Stimulated activated CD4-positive, alpha-beta T cell treated with anti-CD3 and anti-CD28 coated beads, Interleukin-4, amount 100 ng/mL, for 1 hour (primary cell): ENCODE measurements at places on chromosomes 3 and 15.
A peak's percentile ranks its signal among the peaks of the same experiment; 100 is the strongest.

- DNase-seq = no peak
Observed at GRCh38 chr3:197847866-197848401, 56.9 kb downstream of the LRCH3 start.

DNA sequence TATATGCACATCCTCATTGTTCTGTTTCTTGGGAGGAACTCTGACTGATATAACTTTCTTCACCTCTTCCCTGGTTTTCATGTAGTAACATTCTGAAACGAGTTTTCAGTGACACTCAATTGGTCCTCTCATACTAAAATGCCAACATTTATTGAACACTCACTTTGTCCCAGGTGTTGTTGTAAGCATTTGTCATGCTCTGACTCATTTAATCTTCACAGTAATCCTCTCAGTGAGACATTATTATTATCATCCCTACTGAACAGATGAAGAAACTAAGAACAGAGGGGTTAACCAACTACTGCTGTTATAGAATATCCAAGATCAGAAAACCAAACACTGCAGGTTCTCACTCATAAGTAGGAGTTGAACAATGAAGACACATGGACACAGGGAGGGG is 94.1 kb upstream of the MRPL3 start:
- DNase-seq = no peak

DNA sequence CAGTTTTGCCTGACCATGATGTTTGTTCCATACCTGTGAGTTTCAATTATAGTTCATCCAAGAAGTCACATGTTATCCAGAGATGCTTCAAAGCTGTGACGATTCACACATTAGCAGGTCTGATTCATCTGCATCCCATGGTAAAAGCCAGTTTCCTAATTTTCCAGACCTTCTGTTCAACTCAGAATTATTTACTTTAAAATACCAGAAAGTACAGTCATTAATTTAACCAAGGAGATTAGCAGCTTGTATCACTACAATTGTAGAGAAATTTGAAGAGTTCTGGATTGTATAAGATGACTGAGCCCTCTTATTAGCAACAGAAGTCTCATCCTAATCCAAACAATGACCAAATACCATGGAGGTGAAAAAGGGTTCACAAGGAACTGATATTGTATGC is 76.1 kb upstream of the THBS1 start:
- no peak for DNase-seq

GRCh38 chr3:55854494-55854893 is 367.4 kb upstream of the WNT5A start:
- DNase-seq = no peak

DNA sequence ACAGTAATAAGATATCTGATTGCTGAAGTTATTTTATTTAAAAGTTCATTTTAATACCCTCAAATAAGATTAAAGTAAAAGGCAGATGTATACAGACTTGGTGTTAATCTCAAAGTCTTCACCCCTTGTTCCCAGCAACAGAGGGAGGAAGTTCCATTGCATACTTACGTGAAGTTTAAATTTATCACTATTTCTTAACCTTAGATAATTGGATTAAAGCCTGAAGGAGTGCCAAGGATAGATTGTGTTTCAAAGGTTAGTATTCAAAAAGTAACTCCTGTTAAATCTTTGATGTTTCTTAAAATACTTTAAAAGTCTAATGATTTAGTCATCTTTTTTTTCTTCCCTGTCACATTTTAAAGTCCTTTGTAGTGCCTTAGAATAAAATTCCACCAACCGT is 39.3 kb downstream of the ATP1B3 start:
- no peak for DNase-seq

DNA sequence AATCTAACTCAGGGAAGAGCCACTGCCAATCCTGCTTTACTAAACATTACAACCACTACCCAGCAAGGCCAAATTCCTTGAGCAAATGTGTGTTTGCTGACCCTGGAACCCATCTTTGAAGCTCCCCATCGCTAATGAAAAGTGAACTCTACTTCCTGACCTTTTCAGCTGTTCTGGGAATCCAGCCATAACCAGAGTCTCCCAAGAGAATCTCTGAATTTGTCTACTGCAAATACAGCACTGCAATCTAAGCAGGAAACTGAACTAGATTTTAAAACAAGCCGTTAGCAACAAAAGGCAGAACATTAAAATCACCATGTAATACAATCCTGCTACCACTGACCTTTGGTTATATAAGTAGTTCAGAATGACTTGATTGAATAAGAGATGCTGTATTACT is 309.2 kb downstream of the MAGI1 start:
- no peak for DNase-seq

DNA sequence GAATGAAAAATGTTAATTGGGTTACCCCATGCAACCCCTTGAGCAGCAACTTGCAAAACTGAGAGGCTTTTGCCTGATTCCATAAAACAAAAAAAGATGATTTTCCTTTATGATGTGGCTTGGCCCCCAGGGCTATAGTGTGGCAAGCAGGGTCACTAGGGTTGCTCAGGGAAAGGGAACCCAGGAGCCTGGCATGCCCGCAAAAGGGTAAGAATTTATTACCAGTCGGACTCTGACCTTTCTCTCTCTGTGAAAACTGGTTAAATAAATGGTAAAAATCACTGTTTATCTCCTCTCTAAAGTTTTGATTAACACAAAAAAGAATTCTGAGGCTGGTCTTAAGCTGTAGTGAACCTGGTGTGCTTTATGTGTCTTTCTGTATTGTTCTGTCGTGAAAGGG is 37.7 kb upstream of the SEC61A1 start:
- DNase-seq = no peak

- DNase-seq = no peak
Observed at GRCh38 chr3:84961521-84962255, 2.9 kb downstream of the CADM2 start.

- no peak for DNase-seq
Observed at GRCh38 chr15:59830098-59830497, 141.0 kb upstream of the BNIP2 start.

DNA sequence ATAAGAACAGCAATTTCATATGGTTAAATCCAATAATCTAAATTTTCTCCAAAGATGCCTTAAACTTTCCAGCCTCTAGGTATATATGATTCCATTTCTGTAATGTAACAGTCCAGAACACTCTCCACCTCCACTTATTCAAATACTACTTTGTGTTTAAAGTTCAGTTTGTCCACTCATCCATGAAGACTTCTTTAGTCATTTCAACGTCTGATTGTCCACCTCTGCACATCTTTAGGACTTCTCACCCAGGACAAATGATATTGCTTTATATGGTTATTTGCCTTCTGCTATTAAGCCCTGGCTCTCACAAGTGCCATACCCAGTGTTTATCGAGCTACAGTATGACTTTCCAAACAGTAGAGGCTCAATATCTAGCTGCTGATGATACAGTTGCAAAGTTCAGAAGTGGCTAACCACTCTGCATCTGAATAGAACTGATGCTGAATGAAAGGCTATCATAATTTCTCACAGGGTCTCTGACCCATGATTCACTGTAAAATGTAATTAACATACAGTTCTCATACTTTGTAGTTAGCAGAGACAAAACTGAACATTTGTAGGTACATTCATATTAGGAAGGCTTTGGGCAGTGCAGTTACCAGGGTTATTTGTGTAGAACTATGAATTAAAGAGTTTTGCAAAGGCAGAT is 93.7 kb upstream of the MBNL1 start:
- no peak for DNase-seq

DNA sequence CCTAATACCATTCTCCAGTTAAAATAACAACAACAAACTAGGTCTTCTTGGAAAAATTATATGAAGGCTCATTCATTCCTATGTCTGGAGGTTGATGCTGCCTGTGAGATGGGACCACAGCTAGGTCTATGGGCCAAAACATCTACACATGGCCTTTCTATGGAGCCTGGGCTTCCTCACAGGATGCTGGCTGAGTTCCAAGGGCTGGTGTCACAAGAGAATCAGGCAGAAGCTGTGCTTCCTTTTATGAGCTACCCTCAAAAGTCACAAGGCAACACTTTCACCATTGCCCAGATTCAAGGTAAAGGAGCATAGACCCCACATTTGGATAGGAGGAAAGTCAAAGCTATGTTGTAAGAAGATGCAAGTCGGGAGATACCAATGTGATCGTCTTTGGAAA is 4.6 kb upstream of the RTP2 start:
- no peak for DNase-seq

GRCh38 chr3:66138336-66139313 is 82.2 kb upstream of the SLC25A26 start:
- DNase-seq = no peak

GRCh38 chr15:39281094-39281493 is 299.8 kb upstream of the THBS1 start:
- no peak for DNase-seq

GRCh38 chr3:184335661-184336546 is 1.5 kb upstream of the FAM131A start:
- DNase-seq = peak; percentile 89

DNA sequence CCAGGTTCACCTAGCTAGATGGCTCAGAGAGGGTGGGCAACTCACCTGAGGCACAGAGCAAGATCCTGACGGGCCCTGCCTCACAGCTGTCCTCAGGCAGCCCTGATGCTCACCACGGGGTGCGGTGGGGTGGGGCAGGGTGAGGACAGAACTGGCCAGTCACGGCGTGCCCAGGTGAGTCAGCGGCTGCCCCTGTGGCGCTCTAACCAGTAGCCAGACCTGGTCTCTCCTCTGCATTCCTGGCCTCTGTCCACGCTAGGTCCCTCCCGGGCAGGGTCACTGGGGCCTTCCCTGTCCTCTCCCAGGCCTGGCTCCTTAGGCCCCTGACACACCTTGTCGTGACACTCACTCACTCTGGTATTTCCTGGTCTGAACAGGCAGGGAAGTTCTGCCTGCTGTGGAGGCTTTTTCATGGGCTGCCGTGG is 901 bp downstream of the ALS2CL start:
- no peak for DNase-seq

GRCh38 chr3:152389316-152389934 is 120.7 kb downstream of the MBNL1 start:
- no peak for DNase-seq

DNA sequence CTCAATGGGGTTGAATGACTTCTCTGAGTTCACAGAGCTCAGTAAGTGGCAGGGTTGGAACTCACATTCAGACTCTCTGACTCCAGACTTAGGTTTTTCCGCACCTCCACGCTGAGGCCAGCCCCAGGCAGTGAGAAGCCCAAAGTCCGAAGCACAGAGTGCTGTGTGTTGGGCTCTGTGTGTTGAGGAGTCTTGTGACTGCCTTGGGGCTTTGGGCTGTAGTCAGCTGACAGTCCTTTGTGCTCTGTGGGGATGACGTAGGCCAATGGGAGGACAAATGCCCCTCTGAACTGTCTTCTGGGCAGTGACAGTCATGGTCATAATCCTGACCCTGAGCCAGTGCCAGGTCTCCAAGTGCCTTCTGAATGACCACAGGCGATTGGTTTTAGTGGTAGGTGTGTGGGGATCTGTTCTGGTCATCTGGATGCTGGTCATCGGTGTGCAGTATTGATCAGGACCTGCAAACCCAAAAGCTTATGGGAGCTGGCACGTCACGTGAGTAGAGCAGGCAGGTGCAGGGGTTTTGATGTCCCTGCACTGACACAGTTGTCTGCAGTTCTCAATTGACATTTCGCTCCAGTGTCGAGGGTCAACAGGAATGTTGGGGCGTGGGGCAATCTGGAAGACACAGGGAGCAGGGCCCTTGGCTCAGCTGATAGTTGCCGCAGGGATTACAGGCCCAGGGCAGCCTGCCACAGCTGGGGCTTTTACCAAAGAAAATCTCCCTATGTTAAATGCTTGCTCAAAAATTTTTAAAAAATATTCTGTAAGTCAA is 45.3 kb downstream of the CAPN3 start:
- no peak for DNase-seq

GRCh38 chr15:67114846-67115585 is 49.6 kb downstream of the SMAD3 start:
- no peak for DNase-seq

DNA sequence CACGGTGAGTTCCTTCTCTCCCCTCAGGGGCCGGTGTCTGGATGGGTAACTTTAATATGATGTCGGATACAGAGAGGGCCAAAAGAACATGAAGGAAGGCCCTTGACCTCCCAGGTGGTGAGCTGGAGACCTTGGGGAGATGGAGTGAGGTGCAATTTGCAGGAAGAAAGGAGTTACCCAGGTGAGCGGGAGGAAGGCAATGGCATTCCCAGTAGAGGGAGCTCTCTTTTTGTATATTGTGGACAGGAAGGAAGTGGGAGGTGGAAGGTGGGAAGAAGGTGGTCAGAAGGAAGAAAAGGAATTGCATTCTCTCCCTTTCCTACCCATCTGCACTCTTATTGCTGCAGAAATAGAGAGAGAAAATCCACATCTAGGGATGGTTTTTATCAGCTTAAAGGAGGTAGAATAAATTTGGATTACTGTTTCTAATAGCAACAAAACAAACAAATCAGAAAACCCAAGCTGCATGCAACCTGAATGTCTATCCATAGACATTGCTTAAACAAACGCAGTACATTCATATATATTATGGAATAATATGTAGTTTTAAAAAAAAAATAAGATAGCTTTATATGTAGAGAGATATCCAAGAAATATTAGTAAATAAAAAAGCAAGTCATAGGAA is 169.0 kb upstream of the TSC22D2 start:
- no peak for DNase-seq

- DNase-seq = no peak
Observed at GRCh38 chr3:113055201-113055600, 64.4 kb downstream of the GTPBP8 start.

DNA sequence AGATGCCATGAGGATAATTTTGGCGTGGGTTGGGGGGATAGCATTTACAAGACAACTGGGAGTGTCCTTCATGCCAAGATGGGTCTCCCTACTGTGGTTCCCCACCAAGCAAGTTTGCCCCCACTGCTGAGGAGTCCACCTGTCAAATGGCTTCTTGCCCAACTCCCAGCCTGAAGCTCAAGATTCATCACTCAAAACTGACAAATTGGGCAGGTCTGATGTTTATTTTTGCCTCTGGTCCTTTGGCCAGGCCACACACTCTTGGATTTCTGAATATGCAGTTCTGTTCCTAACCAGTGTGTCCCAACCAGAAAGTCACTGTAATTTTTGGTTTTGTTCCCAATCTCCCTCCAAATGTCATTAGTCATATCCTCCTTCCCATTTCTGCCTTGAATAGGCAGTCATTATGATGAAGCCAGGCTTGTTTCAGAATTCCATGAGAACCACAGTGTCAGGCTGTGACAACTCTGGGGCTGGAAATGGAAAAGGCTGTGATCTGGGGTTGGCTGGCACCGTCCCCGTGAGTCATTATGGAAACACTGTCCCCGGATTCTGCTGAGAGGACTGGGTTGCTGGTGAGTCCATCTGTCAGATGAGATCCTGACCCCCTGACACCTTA is 29.3 kb upstream of the MEF2A start:
- no peak for DNase-seq

- DNase-seq = no peak
Observed at GRCh38 chr15:39947401-39948197, 13.7 kb downstream of the EIF2AK4 start.

DNA sequence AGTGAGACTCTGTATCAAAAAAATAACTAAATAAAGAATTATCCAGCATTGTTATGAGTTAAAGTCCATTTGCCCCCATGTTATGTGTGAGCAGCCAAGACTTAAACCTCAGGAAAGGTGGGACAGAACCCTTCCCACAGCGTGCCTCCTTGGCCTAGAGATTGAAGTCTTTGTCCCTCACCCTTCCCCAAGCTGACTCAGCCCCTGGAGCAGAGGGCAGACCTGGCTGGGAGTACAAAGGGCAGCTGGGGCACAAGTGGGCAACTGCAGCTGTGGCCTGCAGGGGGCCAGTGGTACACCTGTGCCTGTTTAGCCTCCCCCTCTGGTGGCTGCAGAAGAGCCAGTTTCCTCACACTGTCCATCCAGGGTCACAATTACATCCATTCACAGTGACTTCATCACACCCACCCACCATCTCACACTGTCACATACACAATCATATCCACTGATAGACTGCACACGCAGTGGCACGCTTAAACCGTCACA is 940 bp upstream of the ACY1 start:
- DNase-seq = no peak

GRCh38 chr3:143914257-143914656 is 57.4 kb upstream of the DIPK2A start:
- no peak for DNase-seq
